ENCODE measurements at places on chromosomes 5 and 9.

- H3K27me3 ChIP-seq: no peaks in the 10 kb centered on the region
- no peak overlapping the region for H3K27ac ChIP-seq
- no peaks in the 10 kb centered on the region for H3K4me1 ChIP-seq
- H3K36me3 ChIP-seq: no peaks in the 10 kb centered on the region
- DNase-seq: peak; percentile 38
Measured at GRCh38 chr5:143644727-143645126, 167.2 kb upstream of the HMHB1 start.

- no peaks in the 10 kb centered on the region for H3K27me3 ChIP-seq
- no peaks in the 10 kb centered on the region for H3K4me1 ChIP-seq
- H3K4me3 ChIP-seq: no peak overlapping the region
- H3K27ac ChIP-seq: no peak overlapping the region
- no peak for DNase-seq
Measured at GRCh38 chr5:136364307-136364706, 1.0 kb downstream of the TRPC7 start.

DNA sequence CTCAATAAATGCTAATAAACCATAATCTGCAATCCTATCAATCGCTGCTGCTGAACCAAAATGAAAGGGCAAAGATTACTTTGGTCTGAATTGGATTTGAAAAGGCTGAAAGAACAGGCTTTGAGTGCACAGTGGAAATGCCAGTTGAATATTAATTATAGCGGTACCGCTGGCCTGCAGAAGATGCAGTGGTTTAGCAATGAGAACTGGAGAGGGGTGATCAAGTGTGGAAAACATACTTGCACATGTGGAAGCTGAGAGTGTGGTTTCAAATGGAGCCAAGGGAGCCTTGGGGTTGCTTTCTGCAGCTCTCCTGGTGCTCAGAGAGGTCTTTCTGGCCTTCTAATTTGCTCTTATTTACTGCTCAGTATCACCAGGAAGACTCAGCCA lies 133.9 kb downstream of the PTTG1 start:
- DNase-seq: no peak
- H3K4me3 ChIP-seq: no peak overlapping the region
- H3K36me3 ChIP-seq: no peaks in the 10 kb centered on the region
- no peaks in the 10 kb centered on the region for H3K27me3 ChIP-seq

GRCh38 chr9:113005777-113006176 lies 6.2 kb downstream of the ZNF883 start:
- no peaks in the 10 kb centered on the region for H3K4me1 ChIP-seq
- no peak overlapping the region for H3K4me3 ChIP-seq
- no peaks in the 10 kb centered on the region for H3K27me3 ChIP-seq
- no peaks in the 10 kb centered on the region for H3K36me3 ChIP-seq
- DNase-seq: no peak
- no peak overlapping the region for H3K27ac ChIP-seq

GRCh38 chr5:61534481-61535267 lies 202.6 kb downstream of the ZSWIM6 start:
- H3K27me3 ChIP-seq: no peaks in the 10 kb centered on the region
- H3K36me3 ChIP-seq: peaks cover 31% of the 10 kb centered on the region
- peak overlapping the region; percentile 42 for H3K27ac ChIP-seq
- peak; percentile 69 for DNase-seq
- H3K4me3 ChIP-seq: no peak overlapping the region

DNA sequence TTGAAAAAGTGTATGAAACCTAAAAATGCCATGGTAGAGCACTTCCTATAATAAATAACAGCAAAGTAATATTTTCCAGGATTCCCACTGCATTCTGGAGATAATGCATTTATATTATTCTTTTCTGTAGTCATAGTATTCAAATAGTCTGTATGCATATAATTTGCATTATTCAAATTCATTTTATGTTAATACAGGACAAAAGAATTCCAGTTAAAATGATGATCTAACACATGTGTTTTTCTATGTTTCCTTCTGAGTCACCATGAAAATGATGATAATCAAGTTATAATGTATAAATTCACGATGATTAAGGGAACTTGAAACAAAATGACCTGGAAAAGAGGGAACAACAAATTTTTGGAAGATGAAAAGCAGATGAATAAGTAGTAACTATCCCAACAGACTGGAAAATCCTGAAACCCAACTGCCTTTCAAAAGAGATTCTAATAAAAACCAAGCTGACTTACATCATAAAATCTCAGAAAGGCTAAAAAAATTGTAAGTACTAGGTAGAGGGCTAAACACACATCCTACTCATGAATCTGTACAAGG lies 358.6 kb upstream of the PAPPA start:
- no peaks in the 10 kb centered on the region for H3K27me3 ChIP-seq
- H3K27ac ChIP-seq: no peak overlapping the region
- no peaks in the 10 kb centered on the region for H3K36me3 ChIP-seq
- H3K4me1 ChIP-seq: no peaks in the 10 kb centered on the region
- DNase-seq: no peak

- H3K27ac ChIP-seq: no peak overlapping the region
- no peaks in the 10 kb centered on the region for H3K27me3 ChIP-seq
- H3K36me3 ChIP-seq: no peaks in the 10 kb centered on the region
- H3K4me3 ChIP-seq: no peak overlapping the region
- no peaks in the 10 kb centered on the region for H3K4me1 ChIP-seq
Measured at GRCh38 chr5:168674893-168675482, 95.8 kb upstream of the PANK3 start.

- no peaks in the 10 kb centered on the region for H3K4me1 ChIP-seq
- no peaks in the 10 kb centered on the region for H3K36me3 ChIP-seq
- no peak for DNase-seq
- H3K4me3 ChIP-seq: no peak overlapping the region
- H3K27ac ChIP-seq: no peak overlapping the region
- peaks cover 5% of the 10 kb centered on the region for H3K27me3 ChIP-seq
Measured at GRCh38 chr5:88868468-88869068, 14.4 kb downstream of the MEF2C start.

DNA sequence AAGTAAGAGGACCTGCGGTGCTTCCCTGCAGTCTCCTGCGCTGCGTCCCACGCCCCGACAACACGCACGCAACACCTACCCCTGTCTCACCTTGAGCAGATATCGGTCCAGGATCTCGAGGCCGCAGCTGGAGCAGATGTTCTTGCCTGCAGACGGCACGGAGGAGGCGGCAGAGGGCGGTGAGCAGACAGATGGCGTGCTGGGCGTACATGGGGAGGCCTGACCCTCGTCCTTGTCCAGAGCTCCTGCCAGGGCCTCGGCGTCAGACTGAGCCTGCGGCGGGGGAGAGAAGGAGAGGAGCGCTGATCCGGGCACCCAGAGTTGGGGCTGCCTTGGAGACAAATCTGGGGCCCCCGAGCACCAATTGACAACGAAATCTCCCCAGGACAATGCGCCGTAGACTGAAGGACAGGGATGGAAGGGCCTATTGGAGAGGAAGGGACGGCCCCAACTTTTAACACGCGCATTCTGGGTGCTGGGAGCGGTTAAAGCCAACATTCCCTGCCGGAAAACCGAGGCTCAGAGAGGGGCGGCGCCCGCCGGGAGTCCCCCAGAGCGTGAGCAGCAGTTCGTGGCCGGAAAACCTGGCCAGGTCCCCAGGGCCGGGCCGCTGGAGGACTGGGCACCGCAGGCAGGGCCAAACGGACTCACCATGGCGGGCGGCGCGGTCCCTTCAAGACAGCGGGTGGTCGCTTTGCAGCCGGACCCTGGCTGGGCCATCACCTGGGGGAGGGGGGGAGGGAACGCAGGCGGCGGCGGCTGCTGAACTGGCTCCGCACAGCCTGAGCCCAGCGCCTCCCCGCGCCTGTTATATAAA lies 1.8 kb downstream of the LHX6 start:
- H3K27ac ChIP-seq: no peak overlapping the region
- DNase-seq: no peak
- H3K27me3 ChIP-seq: peaks cover 43% of the 10 kb centered on the region
- H3K4me3 ChIP-seq: peak overlapping the region; percentile 21
- H3K36me3 ChIP-seq: no peaks in the 10 kb centered on the region

DNA sequence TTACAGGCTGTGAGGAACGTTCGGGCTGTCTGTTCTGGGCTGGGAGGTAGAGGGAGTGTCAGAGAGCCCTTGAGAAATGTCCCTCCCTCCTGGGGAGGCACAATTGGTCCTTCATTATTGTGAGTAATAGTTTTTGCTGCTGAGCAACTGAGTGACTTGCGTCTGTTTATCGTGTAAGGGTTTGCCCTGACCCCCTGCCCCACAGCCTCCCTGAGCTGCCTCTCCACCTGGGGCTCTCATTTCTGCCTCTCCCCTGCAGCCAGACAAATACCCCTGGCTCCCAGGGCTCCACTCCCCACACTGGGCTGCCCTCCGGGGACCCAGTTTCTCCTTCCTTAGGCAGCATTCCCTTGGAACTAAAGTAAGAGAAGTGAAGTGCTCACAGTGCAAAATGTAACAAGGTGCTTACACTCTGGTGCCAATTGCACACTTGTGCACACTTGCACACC lies 174.9 kb upstream of the MVB12B start:
- H3K27me3 ChIP-seq: peaks cover 11% of the 10 kb centered on the region
- H3K36me3 ChIP-seq: no peaks in the 10 kb centered on the region
- no peak overlapping the region for H3K4me3 ChIP-seq
- peak; percentile 38 for DNase-seq
- peaks cover under 1% of the 10 kb centered on the region for H3K4me1 ChIP-seq

DNA sequence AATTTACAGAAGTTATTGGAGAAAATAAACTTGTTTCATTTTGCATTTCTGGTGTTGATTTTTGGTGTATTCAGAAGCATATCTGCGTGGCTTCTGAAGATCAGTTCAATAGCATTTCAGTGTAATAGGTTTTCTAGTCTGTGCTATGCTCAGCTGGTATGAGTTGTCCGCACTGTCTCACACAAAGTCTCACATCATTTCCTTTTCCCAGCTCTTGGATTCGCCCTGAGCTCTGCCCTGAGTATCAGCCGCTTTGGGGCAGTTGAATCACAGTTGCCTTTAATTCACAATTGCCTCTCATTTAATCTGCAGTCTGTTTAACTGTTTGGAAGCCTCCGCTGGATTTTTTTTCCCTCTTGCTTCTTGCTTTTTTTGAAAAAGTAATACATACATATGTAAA lies 6.4 kb upstream of the TTC23L start:
- no peak overlapping the region for H3K4me3 ChIP-seq

- no peaks in the 10 kb centered on the region for H3K36me3 ChIP-seq
- H3K27ac ChIP-seq: no peak overlapping the region
- H3K27me3 ChIP-seq: peaks cover 4% of the 10 kb centered on the region
- no peak overlapping the region for H3K4me3 ChIP-seq
- no peak for DNase-seq
- H3K4me1 ChIP-seq: no peaks in the 10 kb centered on the region
Measured at GRCh38 chr5:133222979-133223378, 171.2 kb downstream of the HSPA4 start.

GRCh38 chr5:178111925-178112324 lies 1.4 kb upstream of the N4BP3 start:
- peaks cover 32% of the 10 kb centered on the region for H3K27me3 ChIP-seq
- H3K4me3 ChIP-seq: no peak overlapping the region

DNA sequence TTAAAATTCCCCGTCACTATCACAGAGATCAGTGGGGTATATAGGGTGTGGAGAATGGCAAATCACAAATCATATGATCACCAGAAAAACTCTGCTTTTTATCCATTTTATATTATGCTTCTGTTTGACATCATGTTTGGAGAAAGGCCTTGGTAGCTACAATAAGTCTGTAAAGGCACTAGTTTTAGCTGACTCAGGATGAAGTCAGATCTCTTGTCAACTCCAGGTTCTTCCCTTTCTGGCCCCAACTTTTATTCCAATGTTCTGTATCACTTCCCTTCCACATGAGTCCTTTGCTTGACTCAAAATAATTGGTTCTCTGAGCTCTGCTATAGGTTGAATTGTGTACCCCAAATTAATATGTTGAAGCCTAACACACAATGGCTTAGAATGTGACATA lies 484.9 kb downstream of the PTPRD start:
- H3K36me3 ChIP-seq: no peaks in the 10 kb centered on the region
- no peak overlapping the region for H3K4me3 ChIP-seq
- DNase-seq: no peak

GRCh38 chr5:63563008-63563917 lies 399.0 kb downstream of the HTR1A start:
- no peaks in the 10 kb centered on the region for H3K36me3 ChIP-seq
- H3K4me1 ChIP-seq: no peaks in the 10 kb centered on the region
- H3K27me3 ChIP-seq: no peaks in the 10 kb centered on the region
- no peak for DNase-seq
- H3K27ac ChIP-seq: no peak overlapping the region
- no peak overlapping the region for H3K4me3 ChIP-seq

GRCh38 chr9:129962889-129963703 lies 79.9 kb downstream of the FNBP1 start:
- DNase-seq: peak; percentile 93

- peak overlapping the region; percentile 100 for H3K4me3 ChIP-seq
- peaks cover 17% of the 10 kb centered on the region for H3K36me3 ChIP-seq
- H3K27ac ChIP-seq: peak overlapping the region; percentile 97
- peak; percentile 92 for DNase-seq
- H3K4me1 ChIP-seq: peaks cover 66% of the 10 kb centered on the region
- no peaks in the 10 kb centered on the region for H3K27me3 ChIP-seq
Measured at GRCh38 chr5:150783422-150783928, 4.9 kb downstream of the SMIM3 start.

DNA sequence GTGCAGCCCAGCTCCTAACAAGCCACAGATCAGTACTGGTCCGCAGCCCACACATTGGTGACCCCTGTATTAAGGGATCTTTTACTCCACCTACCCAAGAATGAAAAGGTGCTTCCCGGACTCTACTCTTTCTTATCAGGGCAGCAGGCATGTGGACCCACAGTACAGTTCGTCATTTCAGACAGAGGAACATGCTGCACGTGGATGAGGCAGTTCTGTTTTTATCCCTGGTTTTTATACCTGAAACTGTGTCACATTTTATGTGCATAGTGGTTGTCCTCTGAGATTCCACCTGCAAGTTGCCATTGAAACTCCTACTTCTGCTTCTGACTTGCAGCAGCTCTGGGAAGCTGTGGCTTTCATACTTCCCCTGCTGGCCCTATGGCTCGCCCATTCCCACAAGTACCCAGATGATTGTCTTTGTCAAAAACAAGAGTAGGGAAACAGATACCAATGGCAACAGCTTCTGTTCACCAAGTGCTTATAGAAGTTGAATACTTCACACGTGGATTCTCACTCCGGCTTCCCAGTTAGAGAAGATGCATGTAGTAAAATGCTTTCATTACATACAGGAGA lies 208.0 kb downstream of the TRIO start:
- H3K4me1 ChIP-seq: peaks cover under 1% of the 10 kb centered on the region
- H3K4me3 ChIP-seq: no peak overlapping the region
- no peaks in the 10 kb centered on the region for H3K36me3 ChIP-seq
- no peak overlapping the region for H3K27ac ChIP-seq
- DNase-seq: no peak

DNA sequence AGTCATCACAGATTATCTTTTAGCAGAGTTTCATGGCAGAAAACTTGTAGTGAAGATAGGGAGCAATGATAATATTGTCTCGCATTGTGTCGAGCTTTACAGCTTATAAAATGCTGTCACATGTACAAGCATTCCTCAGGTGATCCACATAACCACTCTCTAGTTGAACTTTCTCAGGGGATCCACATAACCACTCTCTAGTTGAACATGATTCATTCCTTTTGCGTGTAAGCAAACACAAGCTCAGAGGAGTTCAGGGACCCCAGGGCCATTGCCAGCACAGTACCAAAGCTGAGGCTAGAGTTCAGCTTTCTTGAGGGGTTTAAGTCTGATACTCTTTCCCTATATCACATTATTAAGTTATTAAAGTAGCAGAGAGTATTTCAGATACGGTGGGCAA lies 86.7 kb downstream of the CDH6 start:
- no peak overlapping the region for H3K4me3 ChIP-seq
- no peak overlapping the region for H3K27ac ChIP-seq
- DNase-seq: peak; percentile 46
- no peaks in the 10 kb centered on the region for H3K4me1 ChIP-seq

GRCh38 chr9:131480258-131480657 lies 22.5 kb upstream of the POMT1 start:
- DNase-seq: no peak
- H3K27me3 ChIP-seq: no peaks in the 10 kb centered on the region
- peaks cover 59% of the 10 kb centered on the region for H3K36me3 ChIP-seq
